ENCODE measurements at places on chromosomes 6 and 20. TPM values are rescaled to one million over a fixed set of nuclear protein-coding genes. Genes with fewer than 3 reads are reported as not detected.

DNA sequence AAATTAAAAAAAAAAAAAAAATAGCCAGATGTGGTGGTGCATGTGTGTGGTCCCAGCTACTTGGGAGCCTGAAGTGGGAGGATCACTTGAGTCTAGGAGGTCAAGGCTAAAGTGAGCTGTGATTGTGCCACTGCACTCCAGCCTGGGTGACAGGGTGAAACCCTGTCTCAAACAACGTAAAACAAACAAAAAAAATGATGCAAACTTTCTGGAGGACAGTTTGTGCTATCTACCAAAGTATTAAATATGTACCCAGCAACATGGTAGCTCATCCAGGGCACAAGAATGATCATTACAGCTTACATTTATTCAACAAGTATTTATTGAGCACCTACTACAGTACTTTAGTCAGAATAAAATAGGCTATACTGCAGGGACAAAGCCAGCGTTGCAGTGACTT, 40.4 kb upstream of the PTPN1 start:
- no peak for DNase-seq

- DNase-seq, result no peak
These were observed 98.1 kb upstream of the KCNK16 start for GRCh38 chr6:39420300-39421265.

DNA sequence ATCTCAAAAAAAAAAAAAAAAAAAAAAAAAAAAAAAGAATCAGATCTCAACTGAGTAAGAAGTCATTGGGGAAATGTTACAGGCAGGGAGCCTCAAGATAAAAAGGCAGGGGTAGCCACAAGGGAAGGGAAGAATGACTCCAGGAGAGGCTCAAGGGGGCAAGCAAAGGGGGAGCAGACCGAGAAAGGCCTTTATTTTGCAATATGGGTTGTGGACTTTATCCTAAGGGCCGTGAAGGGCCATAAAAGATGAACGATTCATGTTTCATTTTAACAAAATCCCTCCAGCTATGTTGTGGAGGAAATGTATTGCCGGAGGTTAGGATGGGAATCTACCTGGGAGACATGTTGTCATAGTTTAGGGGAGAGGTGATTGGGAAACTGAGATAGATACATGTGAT, 25.8 kb upstream of the SEC63 start:
- no peak for DNase-seq

EPB41L2 gene
- 175 TPM for total RNA-seq

All from uterus (tissue), 4 donors.